ENCODE measurements at places on chromosomes 7 and 10.

DNA sequence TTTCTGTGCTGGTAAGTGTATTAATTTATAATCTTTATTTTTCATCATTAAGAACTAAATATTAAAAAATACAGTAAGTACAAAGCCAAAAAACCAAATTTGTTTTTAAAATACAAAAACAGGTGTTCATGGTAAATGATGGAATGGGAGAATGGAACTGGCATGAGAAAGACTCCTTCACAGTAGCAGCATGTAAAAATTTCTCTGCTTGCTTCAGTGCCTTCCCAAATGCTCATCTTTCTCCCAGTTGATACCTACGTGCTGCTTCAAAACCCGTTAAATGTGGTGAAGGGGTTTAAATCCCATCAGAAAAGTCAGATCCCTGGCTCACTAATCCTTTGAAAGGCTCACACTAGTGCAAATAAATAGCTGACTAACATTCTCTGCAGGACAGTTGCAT lies 4.2 kb downstream of the RNF133 start:
- DNase-seq: no peak

GRCh38 chr10:6135589-6136168 lies 46.8 kb downstream of the RBM17 start:
- DNase-seq: no peak

DNA sequence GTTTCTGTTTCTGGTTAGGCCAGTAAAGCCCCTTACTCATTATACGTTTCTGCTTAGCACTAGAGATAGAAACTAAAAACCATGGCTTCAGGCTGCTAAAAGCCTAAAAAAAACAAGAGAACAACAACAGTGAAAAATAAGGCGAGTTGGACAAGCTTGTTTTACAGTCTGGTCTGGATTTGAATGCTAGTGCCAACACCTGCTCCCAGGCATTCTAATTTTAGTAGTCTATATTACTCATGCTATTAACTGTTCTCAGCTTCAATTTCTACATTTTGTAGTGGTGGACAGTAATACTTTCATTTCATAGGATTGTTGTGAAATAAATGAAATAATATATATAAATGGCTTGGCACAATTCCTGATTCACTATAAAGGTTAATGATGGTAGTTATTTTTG lies 108.5 kb downstream of the HBP1 start:
- DNase-seq: no peak

DNA sequence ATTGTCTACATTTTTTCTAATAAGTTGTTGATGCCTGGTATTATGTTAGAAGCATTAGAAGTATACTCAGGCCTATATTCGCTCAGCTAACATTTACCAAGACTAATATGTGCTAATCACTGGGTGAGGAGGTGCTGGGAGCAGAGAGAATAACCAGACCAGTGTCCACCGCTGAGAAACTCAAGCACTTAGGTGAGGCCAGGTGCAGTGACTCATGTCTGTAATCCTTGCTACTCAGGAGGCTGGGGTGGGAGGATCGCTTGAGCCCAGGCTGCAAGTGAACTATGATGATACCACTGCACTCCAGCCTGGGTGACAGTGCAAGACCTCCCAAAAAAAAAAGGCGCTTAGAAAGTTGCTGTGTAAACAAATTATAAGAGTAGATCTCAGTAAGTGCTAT lies 182.2 kb upstream of the AOAH start:
- no peak for DNase-seq

DNA sequence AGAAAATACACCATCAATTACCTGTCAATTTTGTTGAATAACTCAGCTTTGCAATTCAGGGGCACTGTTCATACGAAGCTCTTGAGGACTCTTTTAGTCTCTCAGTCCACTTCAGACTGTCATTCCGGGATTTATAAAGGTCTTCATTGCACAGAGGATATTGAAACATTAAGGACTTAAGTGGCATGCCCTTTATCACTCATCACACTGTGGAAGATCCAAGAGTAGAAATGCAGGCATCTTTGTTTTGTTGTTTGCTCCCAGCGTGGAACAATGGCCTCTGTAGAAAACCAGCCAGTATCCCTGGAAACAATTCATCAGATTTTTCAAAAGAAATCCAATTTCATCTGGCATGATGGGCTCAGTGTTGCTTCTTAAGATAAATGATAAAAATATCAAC lies 66.3 kb upstream of the LRGUK start:
- DNase-seq: no peak

DNA sequence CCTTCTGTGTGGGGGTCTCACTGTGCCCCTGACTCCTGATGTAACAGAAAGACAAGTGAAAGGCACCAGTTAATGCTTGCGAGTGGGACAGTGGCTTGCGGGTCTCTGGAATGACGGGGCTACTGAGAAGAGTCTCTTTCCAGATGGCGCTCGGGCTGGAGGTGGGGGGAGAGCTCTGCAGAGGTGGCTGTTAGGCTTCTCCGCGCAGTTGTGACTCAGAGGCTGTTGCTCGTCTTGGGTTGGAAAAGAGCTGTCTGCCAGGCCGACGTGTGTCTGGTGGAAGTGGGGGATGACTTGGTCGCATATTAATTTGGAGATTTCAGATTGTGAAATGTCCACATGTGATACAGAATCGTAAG lies 27.9 kb upstream of the SH2B2 start:
- DNase-seq: no peak

GRCh38 chr10:15112657-15113056 lies 15.5 kb downstream of the RPP38 start:
- no peak for DNase-seq

- DNase-seq: no peak
These were observed 190.5 kb upstream of the PPP2R2D start for GRCh38 chr10:131710142-131710861.

GRCh38 chr7:117780832-117781231 lies 92.4 kb downstream of the CTTNBP2 start:
- DNase-seq: no peak

- DNase-seq: no peak
These were observed 45.1 kb downstream of the CHN2 start for GRCh38 chr7:29239638-29240037.

DNA sequence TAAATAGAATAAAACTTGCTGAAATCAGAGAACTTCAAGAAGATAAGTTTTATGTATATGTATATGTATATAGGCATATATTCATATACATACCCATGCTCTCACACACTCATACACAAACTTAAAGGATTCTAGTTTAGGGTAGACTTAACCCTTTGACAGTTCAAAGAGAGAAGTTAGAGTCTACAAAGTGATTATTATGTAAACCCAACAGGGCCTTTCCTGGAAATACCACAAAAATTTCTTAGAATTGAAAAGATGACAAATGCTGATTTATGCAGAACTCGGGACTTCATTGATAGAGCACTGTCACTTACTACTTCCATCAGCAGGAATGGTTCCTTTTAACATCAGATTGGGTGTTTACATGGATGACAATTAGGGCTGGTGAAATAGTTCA lies 763.5 kb downstream of the AUTS2 start:
- no peak for DNase-seq

GRCh38 chr7:186516-187113 lies 5.8 kb upstream of the FAM20C start:
- DNase-seq: no peak

GRCh38 chr10:69851306-69851705 lies 49.6 kb downstream of the COL13A1 start:
- DNase-seq: no peak

GRCh38 chr7:73565675-73566340 lies 8.3 kb upstream of the BCL7B start:
- no peak for DNase-seq

DNA sequence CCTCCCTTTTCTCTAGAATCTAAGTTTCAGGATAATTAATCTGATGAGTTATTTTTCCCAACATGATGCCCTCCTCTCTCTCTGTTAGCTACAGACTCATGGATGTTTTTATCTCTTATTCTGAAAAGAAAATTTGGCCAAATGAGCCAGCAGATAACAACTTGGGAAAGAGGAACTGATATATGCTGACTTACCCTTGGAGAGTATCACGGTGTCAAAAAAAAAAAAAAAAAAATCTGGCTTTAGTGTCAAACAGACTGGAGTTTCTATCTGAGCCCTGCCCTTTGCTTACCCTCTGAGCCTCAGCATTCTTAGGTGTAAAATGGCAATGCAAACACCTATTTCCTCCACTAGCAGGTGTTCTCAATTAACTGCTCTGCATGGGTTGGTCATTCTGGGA lies 190.4 kb downstream of the AHR start:
- no peak for DNase-seq

- DNase-seq: no peak
These were observed 117.5 kb downstream of the NRF1 start for GRCh38 chr7:129728875-129729467.

- no peak for DNase-seq
These were observed 2.8 kb upstream of the CELF2 start for GRCh38 chr10:11014671-11015445.

- DNase-seq: no peak
These were observed 51.0 kb upstream of the COBL start for GRCh38 chr7:51367614-51367968.

GRCh38 chr7:82615527-82615926 lies 171.9 kb upstream of the CACNA2D1 start:
- no peak for DNase-seq

DNA sequence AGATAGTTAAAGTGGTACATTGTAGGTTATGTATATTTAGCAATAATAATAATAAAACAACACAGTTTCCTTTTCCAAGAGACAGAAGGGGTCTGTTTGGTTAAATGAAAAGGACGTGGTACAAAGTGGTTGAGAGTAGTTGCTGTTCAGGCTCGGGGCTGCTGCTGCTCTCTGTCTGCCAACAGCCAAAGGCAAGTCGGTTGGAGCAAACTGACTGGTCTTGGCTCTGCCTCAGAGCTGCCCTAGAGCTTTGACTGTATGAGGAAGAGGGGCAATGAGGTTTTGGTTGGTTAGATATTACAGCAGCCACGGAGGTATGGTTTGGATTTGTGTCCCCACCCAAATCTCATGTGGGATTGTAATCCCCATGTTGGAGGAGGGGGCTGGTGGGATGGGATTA lies 95.3 kb downstream of the CACNB2 start:
- no peak for DNase-seq

DNA sequence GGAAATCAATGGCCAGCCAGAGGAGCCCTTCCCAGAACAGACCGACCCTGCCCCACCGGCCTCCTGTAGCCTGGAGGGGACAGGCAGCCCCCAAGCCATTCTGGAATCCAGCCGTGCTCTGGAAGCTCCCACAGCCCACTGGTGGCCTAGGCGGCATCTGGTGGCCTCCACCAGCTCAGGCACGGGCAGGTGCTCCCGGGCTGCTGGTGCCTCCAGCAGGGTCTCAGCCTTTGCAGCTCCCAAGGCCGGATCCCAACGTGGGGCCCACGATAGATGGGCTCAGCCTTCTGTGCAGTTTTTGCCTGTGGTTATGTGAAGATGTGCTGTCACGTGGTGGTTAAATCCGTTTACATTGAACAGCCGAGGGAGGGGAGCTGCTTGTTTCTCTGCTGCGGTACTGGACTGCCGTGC lies 44.4 kb downstream of the JAKMIP3 start:
- peak; percentile 2 for DNase-seq

DNA sequence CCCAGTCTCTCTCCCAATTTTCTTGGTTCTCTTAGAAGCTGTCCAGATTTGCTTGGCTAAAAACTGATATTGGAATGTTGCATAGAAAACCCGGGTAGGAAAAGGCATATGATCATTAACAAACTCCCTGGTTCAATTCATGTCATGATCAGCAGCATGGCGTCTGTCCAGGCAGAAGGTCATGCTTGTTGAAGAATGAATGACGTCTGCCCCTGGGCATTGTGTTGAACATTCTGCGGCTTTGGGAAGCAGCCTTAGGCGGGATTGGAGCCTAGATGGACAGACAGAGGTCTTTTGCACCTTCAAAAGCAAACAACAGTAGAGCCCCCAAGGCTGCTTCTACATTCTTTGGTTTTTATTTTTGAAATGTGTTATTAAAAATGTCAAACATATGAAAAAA lies 7.7 kb upstream of the MINDY3 start:
- DNase-seq: no peak

- no peak for DNase-seq
These were observed 401.5 kb downstream of the REEP3 start for GRCh38 chr10:63922468-63923284.

- DNase-seq: no peak
These were observed 316.7 kb downstream of the LRRTM3 start for GRCh38 chr10:67242528-67242927.

- no peak for DNase-seq
These were observed 69.5 kb downstream of the CACNA2D1 start for GRCh38 chr7:82373926-82374635.

DNA sequence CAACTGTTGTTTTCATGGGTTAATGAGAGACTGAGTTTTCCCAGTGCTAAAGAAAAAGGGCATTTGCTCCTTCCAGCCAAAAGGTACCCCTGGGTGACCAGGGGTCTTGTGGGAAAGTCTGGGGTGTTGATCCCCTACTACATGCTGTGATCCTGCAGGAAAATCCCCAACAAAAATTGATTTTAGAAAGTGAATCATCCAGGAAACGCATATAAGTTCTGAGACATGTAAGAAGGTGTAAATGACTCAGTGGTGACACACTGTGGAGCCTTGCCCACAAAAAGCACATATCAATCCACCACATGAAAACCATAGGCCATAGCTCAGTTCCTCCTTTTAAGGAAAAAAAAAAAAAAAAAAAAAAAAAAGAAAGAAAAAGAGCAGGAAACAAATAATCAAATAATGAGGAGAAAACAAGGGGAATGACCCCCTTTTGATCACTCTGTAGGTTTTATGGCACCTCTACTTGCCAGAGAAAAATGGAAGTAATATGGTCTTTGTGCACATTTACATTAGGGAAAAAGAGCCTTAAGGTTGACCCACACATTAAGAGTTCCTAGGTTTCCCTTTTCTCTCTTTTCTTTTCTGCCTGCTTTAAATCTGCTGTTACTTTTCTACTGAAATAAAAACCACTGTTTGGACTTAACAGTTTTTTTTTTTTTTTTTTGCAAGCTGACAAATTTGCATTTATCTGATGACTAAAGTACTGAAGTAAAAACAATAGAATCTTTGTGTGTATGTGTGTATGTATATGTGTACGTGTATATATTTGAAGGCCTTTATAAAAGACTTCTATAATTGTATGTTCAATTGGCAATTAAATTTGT lies 386.0 kb downstream of the KIF20B start:
- DNase-seq: no peak

DNA sequence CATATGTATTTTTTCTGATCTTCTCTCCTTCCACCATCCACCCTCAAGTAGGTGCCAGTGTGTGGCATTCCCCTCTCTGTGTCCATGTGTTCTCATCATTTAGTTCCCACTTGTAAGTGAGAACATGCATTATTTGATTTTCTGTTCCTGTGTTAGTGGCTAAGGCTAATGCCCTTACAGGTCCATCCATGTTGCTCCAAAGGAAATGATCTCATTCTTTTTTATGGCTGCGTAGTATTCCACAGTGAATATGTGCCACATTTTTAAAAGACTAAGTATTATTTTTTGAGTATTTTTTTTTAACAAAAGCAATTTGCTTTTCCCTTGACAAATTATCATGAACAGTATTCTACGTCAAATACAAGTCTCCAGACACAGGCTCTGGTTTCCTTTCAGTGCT lies 86.4 kb upstream of the ZNF746 start:
- no peak for DNase-seq

- no peak for DNase-seq
These were observed 126.7 kb upstream of the STARD3NL start for GRCh38 chr7:38051311-38051710.

GRCh38 chr7:78124216-78124615 lies 325.6 kb downstream of the PHTF2 start:
- no peak for DNase-seq

GRCh38 chr10:86269332-86269731 lies 97.3 kb downstream of the GRID1 start:
- DNase-seq: no peak

Data from activated T-cell treated with anti-CD3 and anti-CD28 coated beads, Interleukin-2, amount 50 U/mL, for 1 hour (primary cell).